ENCODE measurements at places on chromosomes 4 and X.

DNA sequence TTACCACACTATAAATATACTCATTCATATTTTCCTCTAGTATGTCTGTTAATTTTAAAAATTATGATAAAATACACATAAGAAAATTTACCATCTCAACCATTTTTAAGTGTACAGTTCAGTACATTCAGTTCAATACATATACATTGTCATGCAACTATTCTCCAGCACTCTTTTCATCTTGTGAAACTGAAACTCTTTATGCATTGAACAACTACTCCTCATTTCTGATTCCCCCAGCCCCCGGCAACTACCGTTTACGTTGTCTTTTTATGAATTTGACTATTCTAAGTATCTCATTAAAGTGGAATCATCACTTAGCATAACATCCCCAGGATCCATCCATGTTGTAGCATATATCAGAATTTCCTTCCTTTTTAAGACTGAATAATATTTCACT lies 8.7 kb downstream of the SMARCAD1 start:
- no peak for DNase-seq

GRCh38 chrX:17042037-17042436 lies 95.6 kb downstream of the REPS2 start:
- DNase-seq: no peak

DNA sequence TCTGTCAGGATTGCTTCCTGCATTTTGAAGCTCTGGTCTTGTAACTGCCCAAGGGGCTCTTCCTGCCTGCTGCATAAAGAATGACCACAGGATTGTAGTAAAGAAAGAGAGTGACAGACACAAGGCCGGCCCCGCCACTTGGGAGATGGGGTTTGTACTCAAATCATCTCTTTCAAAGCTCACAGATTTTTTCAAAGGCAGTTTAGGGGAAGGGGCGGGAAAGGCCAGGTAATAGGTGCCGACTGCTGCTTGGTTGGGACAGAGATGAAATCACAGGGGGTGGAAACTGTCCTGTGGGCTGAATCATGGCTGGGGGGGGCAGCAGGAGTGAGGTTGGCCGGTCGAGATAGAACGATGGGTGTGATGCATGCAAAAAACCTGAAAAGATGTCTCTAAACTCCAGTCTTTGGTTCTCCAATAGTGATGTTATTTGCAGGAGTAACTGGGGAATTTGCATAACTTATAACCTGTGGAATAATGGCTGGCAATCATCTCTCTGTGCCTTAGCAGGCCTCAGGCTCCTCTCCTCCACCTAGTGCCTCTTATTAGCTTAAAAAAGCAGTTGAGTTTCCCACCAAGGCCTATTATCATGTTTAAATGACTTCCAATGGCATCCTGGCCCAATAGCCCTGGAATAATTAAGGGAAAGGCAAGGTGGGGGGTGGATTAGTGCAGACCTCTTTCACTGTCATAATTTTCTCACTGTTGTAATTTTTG lies 778.4 kb upstream of the FRG1 start:
- no peak for DNase-seq

DNA sequence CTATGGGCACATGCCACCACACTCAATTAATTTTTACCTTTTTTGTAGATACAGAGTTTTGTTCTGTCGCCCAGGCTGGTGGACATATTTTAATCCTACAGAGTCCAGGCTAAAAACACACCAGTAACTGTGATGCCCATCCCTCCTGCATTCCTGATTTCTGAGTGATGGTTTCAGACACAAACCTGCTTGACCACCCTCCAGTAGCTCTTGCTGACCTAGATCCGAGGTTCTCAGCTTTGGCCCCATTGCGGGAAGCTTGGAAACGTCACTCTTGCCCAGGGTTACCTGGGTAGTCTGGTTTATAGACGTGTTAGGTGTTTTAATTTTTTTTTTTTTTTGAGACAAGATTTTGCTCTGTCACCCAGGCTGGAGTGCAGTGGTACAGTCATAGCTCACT lies 7.5 kb downstream of the CD99 start:
- DNase-seq: no peak

DNA sequence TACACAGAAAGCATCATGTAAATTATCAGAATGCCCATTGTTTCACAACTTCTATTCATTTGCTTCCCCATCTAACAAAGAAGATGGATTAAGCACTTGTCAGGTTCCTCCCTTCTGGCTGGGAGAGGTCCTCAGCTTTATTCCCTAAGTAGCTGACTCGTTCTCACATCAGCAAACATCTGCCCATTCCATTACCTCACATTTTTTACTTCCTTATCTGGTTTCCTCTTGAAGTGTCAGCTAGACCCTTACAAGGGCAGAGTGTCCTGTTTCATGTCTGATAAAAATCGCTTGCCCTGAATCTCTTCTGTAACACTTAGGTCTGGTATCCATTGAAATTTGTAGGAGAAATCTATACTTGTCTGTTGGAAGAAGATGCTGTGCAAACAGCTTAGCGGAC lies 34.7 kb downstream of the TMPRSS11A start:
- DNase-seq: no peak

DNA sequence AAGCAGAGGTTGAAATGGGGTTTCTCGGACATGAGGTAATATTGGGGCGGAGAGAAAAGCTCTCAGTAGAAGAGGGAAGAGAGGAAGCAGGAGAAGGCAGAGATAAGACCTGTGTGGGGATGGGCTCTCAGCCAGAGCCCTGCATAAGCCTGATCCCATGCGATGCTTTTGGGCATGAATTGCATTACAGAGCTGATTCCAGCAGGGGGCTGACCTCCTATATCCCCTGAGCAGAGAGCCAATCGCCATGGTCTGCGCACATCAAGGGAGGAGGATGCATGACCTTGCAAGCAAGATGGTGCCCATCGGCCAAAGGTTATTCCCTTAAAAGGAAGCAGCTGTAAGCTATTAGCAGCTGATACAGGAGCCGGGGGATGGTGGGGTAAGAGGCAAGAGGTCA lies 7.6 kb downstream of the ANOS1 start:
- no peak for DNase-seq

DNA sequence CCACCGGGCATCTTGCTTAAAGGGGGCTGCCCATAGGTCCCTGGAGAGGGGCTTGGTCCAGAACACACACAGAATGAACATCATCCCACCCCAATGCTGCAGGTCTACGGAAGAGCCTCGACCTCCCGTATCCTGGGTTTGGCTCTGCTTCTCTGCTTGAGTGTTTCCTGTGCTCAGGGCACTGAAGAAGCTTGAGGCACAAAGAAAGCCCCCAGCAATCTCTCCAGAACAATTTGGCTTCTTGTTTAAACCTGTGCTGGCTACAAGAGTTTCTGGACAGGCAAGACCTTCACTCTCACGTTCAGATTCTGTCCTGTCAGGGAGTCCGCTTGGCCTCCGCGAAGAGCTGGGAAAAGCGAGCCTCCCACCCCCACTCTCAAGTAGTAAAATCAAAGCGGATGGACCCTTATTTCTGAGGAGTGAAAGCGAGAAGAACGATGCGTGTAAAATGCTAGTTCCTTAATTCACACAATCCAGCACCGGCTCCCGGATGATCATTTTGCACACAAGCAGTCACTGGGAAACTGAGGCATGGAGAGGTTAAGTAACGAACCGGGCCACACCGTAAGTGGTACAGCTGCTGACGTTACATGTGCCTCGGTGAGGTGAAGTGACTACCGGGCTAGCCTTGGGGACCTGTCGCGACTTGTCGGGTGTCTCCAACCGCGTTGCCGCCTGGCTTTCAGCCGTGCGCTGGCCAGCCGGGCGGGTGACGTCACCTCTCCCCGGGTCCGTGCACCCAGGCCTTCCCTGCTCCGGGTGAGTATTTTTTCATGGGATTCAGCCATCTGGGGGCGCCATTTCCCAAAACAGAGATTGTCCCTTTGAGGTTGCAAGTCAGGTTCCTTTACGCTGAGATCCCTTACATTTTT lies 3.1 kb upstream of the SFRP2 start:
- DNase-seq: peak; percentile 58

GRCh38 chr4:155423671-155424070 lies 46.9 kb upstream of the MAP9 start:
- no peak for DNase-seq

- no peak for DNase-seq
Measured at GRCh38 chr4:111937368-111937767, 207.9 kb upstream of the FAM241A start.

GRCh38 chrX:43860646-43861370 lies 21.4 kb downstream of the MAOB start:
- no peak for DNase-seq

- DNase-seq: no peak
Measured at GRCh38 chrX:21741869-21742701, 15.8 kb downstream of the SMPX start.

DNA sequence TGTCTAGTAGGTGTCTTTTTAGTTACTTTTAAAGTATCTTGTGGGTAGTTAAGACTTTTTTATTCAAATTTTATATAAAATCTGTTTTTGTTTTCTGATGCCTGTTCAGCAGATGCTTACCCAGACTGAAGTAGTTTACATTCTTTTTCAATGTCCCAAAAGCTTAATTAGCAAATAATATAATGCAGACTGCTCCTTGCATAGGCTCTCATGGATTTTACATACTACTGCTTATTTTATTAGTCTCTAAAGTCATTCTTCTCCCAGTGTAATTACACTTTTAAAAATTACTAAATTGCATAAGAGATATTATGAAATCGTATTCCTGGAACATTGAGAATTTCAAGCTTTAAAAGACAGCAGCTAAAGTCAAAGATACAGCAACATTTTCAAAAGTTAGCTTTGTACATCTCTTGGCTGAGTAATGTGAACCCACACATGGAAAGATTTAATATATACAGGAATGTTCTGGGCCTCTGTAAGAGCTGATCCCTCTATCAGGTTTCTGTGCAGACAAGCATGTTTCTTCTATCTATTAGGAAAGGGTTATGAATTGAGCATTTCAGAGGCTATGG lies 148.4 kb upstream of the SPRY1 start:
- no peak for DNase-seq

- DNase-seq: no peak
Measured at GRCh38 chrX:78665342-78665741, 6.2 kb upstream of the RTL3 start.

DNA sequence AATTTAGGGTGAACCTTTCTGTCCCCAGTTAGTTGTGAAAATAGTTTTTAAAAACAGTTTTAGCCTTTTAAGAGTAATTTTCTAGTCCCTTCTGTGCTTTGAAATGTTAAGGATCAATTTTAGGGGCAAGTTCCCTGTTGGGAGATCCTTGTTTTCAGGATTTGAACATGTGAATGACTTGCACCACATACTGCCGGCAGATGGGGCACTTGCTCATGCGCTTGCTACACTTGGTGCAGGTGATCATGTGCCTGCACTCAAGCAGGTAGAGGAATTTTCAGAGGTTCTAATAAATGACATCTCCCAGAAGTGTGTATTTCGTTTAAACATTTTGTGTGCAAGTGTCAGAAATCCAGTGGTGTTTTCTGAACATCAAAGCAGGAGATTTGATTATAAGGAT lies 195.9 kb downstream of the CHM start:
- DNase-seq: no peak

DNA sequence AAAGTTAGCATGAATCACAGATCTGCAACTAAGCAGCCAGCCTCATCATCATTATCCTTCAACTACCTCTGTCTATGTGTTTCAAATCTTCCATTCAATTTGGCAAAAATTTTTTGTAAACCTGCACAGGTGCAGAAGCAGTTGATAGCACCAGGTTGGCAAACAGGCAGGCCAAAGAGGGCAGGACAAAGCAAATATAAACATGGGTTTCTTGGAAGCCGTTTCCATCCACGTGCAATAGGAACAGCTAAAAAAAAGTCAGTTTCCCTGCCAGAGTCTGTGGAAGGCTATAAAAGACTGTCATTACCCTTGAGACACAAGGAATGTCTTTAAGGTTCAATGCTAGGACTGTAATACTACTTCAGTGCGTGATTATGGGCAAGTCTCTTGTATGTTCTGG lies 253.2 kb downstream of the PDHA2 start:
- no peak for DNase-seq

DNA sequence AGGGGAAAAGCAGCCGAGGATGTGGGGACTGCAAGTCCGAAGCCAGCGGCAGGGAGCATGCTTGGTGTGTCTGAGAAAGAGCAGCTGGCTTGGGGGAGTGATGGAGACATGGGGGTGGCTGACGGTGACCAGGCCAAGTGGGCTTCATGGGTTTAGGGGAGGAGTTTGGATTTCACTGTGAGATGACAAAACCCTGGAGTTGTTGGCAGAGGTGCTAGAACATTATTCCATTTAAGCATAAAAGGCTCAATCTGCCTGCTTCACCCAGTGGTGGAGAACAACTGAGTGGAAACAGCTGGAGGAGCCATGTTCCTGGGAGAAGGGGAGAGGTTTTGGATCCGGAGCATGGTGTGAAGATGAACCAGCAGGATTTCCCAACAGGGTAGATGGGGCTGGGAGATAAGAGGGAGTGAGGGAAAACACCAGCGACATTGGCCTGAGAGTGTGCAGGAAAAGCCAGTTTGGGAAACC lies 318.0 kb upstream of the TAPT1 start:
- DNase-seq: no peak

DNA sequence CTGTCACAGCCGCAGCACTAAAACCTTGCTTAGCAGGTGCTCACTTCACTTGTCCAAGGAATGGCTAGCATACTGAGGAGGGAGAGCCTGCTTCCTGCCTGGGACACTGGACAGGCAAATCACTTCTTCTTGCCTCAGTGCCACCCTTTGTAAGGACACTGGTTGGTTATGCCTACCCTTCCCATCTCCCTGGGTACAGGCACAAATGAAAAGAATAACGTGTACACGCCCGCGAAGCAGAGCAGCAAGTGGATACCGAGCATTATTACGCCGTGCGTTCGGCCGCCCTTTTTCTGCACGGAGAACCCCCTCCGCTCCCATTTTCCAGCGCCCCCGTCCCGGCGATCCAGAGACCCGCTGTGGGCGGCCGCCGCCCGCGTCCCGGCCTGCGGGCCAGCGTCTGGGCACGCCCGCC lies 338 bp upstream of the KLHL2 start:
- no peak for DNase-seq

DNA sequence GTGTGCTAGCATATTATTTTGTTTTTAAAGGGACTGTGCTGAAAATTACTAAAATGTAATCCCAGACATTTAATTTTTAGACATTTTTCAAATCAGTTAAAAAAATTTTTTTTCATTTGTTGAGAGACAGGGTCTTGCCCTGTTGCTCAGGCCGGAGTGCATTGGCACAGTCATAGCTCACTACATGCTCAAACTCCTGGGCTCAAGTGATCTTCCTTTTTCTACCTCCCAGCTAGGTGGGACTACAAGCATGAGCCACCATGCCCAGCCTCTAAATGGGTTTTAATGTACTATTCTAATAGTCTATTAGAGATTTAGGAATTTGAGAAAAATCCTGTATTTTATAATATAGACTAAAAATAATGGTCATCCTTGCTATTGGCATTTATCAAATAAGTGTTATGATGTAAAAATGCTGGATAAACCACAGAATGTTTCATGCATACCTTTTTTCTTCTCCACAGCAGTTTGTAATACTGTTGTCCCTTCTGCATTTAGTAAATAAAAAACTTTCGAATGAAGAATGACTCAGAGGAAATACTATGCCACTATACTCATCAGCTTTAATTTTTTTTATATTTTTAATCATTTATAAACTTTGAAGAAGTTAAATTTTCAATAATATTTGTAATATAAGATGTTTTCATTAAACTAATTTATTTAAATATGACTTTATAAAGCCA lies 29.9 kb downstream of the CPEB2 start:
- DNase-seq: no peak

- DNase-seq: no peak
Measured at GRCh38 chr4:8696369-8697127, 104.0 kb downstream of the CPZ start.

- no peak for DNase-seq
Measured at GRCh38 chr4:34950926-34951325, 1293.4 kb downstream of the ARAP2 start.

- no peak for DNase-seq
Measured at GRCh38 chrX:30301963-30302362, 7.2 kb downstream of the NR0B1 start.

- no peak for DNase-seq
Measured at GRCh38 chrX:70505451-70505841, 60.8 kb downstream of the DLG3 start.
